Mesothelial cell of epicardium (in vitro differentiated cells): ENCODE measurements at places on chromosomes 12 and 14.

GRCh38 chr14:68772761-68773381, 20.0 kb downstream of the ZFP36L1 start:
- DNase-seq, result no peak

DNA sequence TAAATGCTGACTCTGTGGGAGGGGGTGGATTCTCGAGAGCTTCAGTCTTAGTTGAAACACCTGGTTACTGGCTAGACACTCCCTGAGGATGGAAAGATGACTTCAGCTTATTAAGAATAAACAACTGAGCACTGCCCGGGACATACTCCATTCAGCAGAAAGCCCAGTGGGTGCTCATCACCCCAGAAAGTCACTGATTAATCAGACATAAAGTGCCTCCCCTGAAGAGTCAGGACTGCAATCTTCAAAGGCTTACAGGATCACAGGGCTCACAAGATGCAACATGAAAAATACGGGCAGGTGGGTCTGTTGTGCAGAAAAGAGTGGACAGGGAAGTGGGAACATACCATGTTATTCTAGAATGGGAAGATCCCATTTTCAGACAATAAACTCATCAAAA, 207.0 kb downstream of the CALM1 start:
- DNase-seq, result no peak

DNA sequence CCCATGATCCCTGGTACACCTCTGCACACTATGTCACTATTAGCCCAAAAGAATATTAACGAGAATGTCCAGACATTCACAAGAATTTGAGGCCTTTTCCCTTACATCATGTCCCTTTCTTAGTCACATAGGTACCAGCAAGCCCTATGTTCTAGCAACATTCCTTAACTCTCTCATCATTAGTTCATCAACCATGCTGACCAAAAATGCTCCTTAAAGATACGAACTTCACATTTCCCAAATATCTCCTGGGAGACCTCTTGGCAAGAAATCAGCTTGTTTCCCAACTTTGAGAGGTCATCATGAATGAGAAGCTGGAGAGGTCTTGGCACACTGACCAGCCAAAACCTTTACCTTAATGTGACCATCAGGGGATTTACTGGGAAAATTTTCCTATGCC, 4.6 kb downstream of the SALL2 start:
- DNase-seq, result no peak

DNA sequence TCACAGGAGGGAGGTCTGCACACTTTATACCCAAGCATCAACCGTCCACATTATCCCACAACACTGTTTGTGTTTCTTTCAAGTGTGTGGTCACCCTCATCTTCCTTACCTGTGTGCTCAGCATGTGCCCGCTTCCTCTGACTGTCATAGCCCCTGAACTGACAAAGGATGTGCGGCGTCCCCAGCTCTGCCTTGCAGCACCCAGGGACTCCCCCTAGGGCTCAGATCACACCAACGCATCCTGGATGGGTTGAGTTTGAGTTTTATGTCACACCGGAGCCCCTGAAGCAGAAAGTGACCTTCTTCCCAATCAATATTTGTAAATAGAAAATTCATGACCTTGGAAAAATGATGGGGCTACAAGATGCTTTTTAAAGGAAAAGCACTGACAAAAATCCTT, 770.7 kb upstream of the TMEM132C start:
- DNase-seq, result no peak

DNA sequence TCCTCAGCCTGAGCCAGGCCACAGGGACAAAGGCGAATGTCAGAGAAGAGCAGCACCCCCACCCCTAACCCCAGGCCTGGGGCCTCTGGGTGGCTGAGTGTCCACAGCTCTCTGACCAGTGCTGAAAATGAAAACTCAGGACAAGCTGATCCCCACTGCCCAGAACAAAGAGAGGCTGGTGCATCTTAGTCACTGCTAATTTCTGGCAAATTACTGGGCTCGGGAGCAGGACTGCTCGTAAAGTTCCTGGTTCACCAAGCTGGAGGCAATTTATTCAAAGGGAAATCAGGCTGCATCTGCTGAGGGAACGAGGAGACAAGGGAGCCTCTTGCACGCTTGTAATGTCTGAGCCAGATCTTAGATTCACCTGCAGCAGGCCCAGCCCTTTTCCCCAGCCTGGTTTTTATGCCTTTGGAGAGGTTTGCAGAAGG, 43.2 kb downstream of the CALM1 start:
- DNase-seq, result no peak

- no peak for DNase-seq
Measured at GRCh38 chr12:106764738-106765137, 9.7 kb upstream of the RIC8B start.

DNA sequence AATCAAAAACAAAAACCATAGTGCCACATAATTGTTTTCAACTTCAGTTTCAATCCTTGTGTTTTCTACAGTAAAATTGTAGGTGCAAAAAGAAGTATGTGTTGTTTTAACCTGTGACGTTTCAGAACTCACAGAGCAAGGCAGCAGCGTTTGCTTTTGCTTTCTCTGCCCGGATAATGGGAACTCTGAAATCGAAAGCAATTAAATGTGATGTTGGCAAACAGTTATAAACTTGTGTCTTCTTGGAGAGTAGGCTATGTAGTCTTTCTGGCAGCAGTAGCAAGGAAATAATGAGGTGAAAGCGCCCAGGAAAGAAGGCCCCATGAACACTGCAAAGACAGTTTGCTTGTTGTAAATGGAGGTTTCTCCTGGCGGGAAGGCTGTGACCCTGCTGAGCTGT, 39.1 kb downstream of the FNTB start:
- no peak for DNase-seq

- DNase-seq, result no peak
Measured at GRCh38 chr14:106277503-106277902, 751.1 kb downstream of the TMEM121 start.

DNA sequence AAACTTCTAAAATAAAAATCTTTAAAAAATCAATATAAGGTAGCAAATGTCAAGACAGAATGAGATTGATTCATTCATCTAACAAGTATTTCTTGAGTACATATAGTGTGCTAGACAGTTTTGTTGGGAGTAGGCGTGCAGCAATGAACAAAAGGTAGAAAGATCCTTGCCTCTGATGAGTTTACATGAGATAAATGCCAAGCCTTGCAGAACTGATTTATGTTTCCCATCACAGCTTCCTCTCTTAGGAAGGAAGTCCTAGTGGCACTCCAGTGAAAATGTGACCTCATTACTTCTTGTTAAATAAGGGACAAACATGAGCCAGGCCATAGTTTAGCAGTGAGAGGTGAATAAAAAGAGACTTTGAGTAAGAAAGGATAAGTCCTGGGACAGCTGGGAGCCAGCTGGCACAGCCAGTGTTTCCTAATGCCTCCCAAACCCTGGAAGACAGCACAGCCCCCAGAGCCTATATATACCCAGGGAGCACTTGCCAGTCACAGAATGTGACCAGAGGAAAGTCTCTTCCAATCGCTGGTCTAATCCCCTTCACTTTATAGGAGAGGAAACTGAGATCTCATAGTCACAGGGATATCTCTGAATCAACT, 4.7 kb upstream of the COCH start:
- no peak for DNase-seq

DNA sequence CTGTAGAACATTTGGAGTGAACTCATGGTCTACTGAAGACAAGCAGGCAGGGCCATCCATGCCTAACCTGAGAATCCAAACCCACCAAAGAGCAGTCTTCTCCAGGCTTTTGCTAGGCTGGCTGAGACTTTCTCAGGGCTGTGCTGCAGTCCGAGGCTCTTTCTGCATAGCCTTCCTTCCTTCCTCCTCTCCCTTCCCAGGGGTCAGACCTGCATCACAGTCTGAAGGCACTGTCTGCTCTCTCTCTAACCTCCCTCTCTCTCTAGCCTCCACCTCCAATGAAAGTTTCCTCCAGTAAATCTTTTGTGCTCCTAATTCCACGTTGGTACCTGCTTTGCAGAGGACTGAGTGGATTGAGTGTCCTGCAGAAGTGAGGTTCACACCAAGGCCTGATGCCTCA, 6.4 kb upstream of the WSCD2 start:
- no peak for DNase-seq

GRCh38 chr12:116964054-116965050, 53.6 kb downstream of the FBXW8 start:
- DNase-seq, result no peak

DNA sequence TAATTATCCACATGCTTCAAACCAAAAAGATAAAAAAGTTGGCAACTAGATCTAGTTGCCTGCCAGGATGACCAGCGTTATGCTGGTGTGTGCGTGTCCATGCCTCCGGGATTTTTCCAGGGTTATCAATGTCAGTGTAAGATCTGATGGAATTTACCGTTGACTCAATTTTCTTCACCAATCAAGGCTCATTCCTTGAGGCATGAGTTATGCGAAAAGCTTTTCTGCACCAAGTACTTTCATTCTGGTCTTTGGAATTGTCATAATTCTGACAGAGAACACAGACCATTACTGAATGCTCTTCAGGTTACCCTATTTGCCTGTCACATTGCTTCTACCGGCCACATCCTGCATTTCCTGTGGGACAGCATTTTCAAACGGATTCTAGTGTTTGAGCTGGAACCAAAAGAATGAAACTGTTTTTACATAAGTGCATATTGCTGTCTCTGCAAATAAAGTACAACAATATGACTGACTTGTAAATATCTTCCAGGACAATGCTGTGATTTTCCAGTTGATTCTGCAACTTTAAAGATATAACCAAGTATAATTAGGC, 91.8 kb downstream of the DUSP16 start:
- no peak for DNase-seq

GRCh38 chr12:48907245-48907644, 18.0 kb downstream of the FKBP11 start:
- DNase-seq, result no peak

DNA sequence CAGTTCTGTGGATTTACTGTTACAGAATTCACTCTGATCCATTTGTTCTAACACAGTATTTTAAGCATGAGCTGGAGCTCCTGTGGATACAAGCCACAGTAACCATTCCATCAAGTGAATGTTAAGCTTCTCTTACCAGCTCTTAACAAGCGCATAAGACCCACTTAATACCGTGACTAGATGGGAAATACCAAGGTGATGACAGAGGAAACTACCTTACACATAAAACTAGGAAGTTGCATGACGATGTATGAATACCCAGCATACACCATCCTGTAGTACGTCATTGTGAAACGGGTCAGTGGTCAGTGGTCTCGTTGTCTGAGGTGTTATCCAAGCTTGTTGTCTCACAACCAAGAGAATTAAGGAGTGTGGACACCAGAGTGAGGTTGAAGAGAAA, 2.0 kb upstream of the GALC start:
- DNase-seq, result no peak

- DNase-seq, result no peak
Measured at GRCh38 chr12:109549613-109550270, 23.6 kb downstream of the MMAB start.

GRCh38 chr14:95885278-95885677, 8.6 kb downstream of the TUNAR start:
- DNase-seq, result no peak

DNA sequence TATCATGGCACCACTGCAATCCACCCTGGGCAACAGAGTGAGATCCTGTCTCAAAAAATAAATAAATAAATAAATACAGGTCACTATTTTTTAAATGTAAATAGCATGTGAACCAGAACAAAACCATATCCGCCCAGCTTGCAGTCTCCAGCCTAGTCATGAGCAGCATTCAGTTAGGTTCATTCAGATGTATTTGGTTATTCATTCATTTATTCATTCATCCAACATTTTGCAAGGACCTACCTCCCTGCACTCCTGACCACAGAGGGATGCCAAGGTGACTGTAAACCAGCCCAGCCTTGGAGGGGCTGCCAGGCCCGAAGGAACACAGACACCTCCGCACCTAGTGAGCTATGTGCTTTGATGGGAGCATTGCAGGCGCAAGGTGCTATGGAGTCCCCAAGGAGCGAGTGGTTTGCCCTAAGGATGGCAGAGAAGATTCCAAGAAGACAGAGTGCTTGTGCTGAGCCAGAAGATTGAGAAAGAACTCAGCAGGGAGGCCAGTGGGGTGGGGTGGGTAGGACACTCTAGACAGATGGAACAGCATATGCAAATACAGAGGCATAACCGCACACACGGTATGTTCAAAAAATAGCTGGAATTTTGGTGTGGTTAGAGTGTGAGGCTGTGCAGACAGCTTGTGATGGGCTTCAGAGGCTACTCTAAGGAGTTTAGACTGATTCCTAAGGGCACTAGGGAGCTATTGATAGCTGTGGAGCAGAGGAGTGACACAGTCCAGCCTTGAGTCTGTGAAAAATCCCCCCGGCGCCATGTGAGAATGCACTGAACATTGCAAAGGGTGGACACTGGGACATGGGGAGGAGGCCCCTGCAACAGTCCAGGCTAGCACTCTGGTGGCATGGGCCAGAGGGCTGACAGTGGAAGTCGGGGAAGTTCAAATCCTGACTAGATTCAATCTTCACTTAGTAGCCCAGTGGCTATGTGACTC, 11.7 kb downstream of the DTX1 start:
- no peak for DNase-seq

DNA sequence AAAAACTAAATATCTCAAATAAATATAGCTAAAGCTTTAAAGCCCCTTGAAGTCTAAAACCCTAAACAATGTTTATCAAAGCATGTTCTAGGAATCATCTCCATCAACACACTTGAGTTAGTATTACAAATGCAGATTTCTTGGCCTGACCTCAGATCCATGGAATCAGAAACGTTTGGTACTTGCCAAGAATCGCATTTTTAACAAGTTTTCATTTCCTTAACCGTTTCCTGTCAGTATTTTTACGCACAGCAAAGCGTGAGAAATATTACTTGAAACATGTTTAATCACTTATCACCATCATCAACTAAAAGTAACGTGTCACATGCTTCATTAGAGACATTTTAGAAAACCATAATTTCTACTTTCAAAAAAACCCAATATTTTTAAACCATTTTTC, 9.7 kb downstream of the SLCO1C1 start:
- DNase-seq, result no peak

- DNase-seq, result no peak
Measured at GRCh38 chr12:28089338-28089737, 100.9 kb upstream of the CCDC91 start.

- DNase-seq, result no peak
Measured at GRCh38 chr12:68336889-68337303, 4.7 kb upstream of the MDM1 start.

- no peak for DNase-seq
Measured at GRCh38 chr12:95766356-95767019, 24.1 kb downstream of the NTN4 start.

GRCh38 chr14:89372512-89372883, 44.5 kb downstream of the FOXN3 start:
- DNase-seq, result no peak
